ENCODE measurements at places on chromosomes 11 and 22.
A peak's percentile ranks its signal among the peaks of the same experiment; 100 is the strongest.

DNA sequence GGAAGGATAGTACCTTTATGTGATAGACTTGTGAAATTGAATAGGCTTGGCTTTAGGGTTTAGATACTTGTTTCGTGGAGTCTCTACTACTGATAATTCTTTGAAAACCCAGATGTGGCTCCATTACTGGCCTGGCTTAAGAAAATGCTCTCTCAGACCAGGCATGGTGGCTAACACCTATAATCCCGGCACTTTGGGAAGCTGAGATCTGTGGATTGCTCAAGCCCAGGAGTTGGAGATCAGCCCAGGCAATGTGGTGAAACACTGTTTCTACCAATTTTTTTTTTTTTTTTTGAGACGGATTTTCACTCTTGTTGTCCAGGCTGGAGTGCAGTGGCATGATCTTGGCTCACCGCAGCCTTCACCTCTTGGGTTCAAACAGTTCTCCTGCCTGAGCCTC lies 40.9 kb downstream of the ATG13 start:
- no peak for DNase-seq

- DNase-seq: no peak
Measured at GRCh38 chr22:42022162-42022847, 23.7 kb downstream of the WBP2NL start.

DNA sequence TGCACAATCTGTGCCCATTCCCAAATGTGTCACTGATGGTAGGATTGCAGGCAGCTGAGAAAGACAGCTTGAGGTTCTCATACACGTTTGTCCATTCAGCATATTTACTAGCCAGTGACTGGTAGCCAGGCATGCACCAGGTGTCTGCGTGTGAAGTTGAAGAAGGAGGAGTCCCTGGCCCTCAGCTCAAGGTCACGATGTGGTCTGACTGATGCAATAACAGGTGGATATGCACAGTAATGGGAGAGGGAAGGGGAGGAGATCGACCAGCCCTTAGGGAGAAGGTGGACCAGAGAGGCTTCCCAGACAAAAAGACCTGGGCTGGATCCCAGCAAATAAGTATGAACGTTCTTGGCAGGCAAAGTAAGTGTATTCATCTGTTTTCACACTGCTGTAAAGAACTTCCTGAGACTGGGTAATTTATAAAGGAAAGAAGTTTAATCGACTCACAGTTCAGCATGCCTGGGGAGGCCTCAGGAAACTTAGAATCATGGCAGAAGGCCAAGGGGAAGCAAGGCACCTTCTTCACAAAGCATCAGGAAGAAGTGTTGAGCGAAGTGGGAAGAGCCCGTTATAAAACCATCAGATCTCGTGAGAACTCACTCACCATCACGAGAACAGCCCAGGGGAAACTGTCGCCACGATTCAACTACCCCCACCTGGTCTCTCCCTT lies 96.0 kb downstream of the MN1 start:
- no peak for DNase-seq

GRCh38 chr11:44310463-44311272 lies 729 bp upstream of the ALX4 start:
- DNase-seq: no peak

GRCh38 chr11:17428261-17428660 lies 39.8 kb upstream of the KCNJ11 start:
- DNase-seq: no peak

- DNase-seq: no peak
Measured at GRCh38 chr11:109794501-109794900, 298.7 kb upstream of the ZC3H12C start.

DNA sequence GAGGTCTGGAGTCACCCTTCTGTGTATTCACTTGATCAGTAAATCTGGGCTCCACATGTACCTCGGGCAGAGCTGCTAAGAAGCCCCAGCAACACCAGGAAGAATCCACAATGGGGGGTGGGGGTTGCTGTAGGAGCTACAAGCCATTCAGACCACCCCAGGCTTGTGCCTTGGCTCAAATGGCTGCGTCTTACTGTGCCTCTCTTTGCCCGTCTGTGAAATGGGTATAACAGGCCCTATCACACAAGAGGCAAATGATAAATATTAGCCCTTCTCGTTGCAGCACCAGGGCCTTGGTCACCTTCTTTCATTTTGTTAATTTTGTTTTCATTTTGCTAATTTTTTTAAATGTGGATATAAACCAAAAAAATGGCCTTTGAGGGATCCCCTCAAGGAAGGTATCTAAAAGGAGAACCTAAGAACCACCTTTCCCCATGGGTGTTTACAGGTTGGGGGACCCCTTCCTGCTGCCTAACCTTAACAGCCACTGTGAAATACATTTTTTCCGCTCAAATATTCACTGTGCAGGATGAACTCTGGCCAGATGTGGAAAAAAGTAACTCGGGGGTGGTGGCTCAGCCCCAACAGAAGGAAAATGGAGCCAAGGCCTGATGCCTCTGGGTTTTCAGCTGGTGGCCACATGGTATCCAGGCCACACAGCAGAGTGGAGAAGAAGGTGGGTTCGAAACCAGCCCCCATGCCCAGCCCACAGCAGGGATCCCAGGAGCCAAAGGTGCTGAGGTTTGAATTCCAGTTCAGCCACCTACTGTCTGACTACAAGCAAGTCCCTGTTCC lies 284.0 kb downstream of the MN1 start:
- no peak for DNase-seq

GRCh38 chr11:40434926-40435325 lies 1024.5 kb downstream of the LRRC4C start:
- no peak for DNase-seq

GRCh38 chr22:50684501-50684900 lies 11.9 kb downstream of the SHANK3 start:
- DNase-seq: no peak

- no peak for DNase-seq
Measured at GRCh38 chr11:5286351-5286750, 15.4 kb downstream of the OR51B4 start.

DNA sequence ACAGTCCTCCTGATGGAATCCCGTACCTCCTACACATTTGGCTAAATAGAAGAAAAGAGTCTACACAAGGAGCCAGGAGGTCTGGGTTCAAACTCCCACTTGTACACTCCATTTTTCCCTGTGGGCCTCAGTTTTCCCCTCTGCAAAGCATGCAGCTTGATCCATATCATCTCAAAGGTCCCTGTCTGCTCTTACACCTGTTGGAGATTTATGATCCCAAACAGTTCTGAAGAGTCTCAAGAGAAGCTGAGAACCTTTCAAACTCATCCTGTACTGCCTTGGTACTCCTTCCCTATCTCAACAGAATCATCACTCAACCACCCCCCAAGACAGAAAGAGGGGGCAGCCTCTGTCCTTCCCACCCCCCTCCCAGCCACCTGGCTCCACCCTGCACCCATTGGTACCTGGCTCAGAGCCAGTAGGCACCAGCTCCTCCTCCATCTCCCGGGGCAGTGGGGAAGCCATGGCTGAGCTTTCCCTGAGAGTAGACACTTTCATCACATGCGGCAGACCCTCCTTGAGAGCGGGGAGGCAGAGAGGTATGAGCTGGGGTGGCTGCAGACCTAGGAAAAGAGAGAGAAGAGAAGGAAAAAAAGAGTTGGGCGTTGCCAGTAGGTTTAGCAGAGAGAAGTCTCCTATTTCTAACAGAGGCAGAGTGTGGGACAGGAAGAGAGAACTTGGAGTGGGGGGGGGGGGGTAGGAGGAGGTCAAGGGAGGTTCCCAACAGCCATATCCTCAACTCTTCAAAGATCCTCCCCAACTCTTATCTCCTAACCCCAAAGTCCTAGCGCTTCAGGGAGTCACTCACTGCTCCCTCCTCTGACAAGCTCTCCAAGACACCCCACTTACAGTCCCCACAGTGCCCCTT lies 3.1 kb downstream of the TNKS1BP1 start:
- no peak for DNase-seq

DNA sequence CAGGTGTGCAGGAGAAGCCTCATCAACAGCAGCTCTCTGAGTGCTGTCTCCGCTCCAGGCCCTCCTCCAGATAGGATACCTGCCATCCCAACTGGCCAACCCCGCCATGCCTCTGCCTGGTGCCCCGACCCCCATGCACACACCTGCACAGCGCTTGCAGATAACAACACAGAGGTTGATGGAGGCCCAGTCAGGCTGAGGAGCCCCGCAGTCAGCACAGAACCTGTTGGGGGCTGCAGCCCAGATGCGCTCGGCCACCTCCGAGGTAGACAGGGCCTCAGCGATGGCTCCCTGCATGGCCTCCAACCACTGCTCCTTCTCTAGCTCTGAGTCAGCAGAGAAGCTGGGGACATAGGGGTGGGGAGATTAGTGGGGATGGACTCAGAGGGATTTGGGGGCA lies 32.8 kb upstream of the PDE2A start:
- DNase-seq: no peak

GRCh38 chr22:23786752-23787599 lies at the start of gene SMARCB1:
Gene SMARCB1, plus strand, starts transcription at chr22:23786966. Its CDS starts 204 bp downstream, at chr22:23787170.
- peak; percentile 87 for DNase-seq

GRCh38 chr11:11514246-11514645 lies 107.6 kb downstream of the GALNT18 start:
- DNase-seq: no peak

DNA sequence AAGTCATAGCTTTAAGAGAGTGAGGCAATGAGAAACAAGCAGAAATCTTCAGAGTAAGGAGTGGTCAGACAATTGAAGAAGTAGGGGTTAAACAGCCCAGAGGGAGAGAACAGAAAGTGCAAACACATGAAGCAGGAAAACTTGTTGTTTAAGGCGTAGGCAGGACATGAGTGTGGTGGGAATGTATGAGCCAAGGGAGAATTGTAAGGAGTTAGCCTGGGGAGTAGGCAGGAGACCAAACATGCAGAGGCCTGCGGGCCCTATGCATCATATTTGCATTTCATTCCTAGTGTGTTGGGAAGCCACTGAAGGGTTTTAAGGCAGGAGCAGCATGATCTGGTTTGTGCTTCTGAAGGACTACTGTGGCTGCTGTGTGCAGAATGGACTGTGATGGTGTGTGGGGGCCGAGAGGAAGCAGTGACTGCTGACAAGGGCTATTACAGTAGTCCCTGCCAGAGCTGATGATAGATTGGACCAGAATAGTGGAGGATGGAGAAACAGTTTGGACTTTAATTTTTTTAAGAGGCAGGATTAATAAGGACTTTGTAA lies 179.9 kb upstream of the C11orf87 start:
- DNase-seq: no peak

GRCh38 chr11:2452321-2453012 lies 7.7 kb downstream of the KCNQ1 start:
- no peak for DNase-seq

DNA sequence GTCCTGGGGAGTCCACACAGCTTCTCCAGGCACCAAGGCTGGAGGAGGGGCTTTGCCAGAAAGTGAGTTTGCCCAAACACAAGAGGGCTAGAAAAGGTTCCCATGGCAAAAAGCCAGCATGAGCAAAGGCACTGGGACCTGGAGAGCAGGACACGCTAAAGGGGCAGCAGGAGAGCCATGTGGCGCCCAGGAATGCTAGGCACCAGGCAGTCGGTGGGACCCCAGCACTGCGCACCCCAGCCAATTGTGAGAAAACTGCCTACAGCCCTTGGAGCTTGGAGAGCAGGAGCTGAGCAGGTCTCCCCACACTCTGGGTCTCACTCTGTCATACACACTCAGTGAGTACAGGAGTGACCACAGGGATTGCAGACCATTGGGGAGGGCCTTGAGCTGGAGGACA lies 5.2 kb upstream of the RAB1B start:
- no peak for DNase-seq

DNA sequence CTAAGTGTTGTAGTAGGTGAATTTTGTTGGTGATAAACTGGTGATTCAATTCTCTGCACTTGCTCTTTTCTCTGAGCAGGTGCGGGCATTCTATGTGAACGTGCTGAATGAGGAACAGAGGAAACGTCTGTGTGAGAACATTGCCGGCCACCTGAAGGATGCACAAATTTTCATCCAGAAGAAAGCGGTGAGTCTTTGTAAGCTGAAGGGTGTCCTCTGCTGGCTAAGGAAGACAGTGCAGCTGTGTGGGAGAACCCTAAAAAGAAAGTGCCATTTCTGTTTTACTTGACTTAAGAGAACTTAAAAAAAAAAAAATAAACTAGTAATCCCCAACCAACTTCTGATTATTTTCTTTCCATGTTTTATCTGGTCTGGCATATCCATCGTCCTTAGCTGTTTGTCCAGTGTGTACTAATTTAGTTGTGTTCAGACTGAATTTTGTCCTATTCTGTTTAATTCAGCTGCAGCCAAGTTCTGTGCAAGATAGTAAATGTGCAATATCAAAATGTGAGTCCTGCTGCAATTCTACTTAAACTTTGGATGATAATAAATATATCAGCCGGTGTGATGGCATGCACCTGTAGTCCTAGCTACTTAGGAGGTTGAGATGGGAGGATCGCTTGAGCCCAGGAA lies 29.6 kb downstream of the CAT start:
- DNase-seq: no peak

DNA sequence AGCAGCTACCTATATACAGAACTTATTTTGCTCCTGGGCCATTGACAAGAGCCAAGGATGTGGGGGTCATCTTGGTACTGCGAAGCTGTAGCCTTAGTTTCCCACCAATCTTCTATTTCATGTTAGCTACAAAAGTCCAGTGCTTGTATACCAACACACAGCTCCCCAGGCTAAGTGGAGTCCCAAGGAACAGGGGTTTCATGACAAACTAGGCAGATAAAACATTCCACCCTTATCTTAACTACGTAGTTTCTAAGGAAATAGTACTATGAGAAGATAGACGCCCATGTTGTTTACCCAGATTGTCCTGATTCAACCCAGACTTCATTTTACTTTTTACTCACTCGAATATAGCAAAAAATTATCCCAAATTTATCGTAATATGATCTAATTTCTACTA lies 218.5 kb downstream of the DYNC2H1 start:
- no peak for DNase-seq

Data from Ammon's horn (tissue), 1 donor.